IMR-90 (cell line): ENCODE measurements at places on chromosomes 1 and 21.

DNA sequence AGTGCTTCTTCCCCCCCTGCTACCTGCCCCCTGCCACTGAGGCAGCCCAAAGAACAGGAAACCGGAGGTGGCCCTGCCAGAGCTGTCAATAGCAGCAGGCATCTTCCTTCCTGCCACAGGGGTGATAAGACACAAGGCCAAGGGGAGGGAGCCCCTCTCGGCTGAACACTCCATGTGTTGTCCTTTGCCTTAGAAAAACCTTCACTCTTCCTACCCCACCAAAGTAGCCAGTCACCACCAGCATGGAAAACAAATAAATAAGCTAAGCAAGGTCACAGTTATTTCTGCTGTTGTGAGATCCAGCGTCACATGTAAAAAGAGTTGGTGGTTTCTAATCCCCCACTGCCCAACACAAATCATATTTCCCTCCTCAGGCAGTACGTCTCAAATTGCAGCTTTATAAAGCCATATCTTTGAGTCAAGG, 104.8 kb upstream of the DPT start:
- no peak for DNase-seq

GRCh38 chr1:95716097-95716496, 482.1 kb downstream of the RWDD3 start:
- no peak for DNase-seq

DNA sequence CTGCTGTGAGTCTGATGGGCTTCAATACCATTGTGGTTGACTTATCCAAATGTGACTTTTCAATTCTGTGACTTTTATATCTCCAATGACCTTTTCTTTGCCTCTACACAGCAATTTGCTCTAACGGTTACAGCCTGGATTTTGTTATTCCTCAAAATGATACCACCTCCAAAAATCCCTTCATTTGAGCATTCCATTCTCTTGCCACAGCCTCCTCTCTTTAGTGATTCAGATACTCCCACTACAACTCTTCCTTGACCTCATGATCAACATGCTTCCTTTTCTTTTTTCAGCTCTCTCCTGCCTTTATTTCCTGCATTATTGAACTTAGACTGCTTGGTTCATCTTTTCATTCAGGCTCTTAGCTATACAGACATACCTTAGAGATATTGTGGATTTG, 16.6 kb upstream of the IL19 start:
- DNase-seq, result peak; percentile 69

- DNase-seq, result no peak
Measured at GRCh38 chr21:36255663-36256062, 64.3 kb upstream of the MORC3 start.

GRCh38 chr1:171486048-171486519, 754 bp downstream of the PRRC2C start:
- DNase-seq, result peak; percentile 81

- DNase-seq, result no peak
Measured at GRCh38 chr1:59125676-59126320, 171.1 kb upstream of the FGGY start.

DNA sequence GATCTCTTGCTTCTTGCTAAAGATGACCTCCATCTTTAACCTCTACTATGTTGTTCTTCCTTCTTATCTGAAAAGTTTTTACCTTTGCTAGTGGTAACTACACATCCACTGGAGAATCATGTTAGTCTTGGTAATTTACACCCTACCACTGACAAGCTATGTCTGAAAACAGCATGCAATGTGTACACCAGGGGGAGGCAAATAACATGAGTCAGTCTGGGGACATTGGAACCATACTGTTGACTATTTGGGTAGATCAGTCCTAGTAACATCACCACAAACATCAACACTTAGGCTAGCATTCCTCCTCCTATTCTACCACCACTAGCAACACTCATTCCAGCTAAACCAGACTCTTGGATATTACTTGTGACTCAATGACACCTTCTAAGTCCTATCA, 549.0 kb downstream of the KCNT2 start:
- DNase-seq, result no peak

DNA sequence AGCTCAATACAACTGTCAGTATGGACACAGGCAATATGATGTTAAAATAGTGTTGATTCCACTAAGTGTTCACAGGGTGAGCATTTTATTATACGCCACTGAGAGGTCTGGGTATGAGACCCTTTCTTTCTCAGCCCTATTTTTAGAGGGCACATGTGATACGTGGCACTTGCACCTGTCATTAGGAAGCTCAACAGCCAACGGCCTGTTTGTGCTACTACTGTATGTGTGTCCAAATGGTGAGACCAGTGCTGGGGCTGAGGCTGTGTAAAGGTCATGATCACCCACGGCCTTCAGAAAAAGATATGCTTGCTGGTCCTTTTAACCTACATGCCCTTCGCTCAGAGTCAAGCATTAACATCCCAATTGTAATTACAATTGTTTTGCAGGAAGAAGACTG, 176.2 kb downstream of the DUSP10 start:
- DNase-seq, result no peak

- DNase-seq, result peak; percentile 76
Measured at GRCh38 chr1:118158924-118159323, 26.1 kb downstream of the SPAG17 start.

DNA sequence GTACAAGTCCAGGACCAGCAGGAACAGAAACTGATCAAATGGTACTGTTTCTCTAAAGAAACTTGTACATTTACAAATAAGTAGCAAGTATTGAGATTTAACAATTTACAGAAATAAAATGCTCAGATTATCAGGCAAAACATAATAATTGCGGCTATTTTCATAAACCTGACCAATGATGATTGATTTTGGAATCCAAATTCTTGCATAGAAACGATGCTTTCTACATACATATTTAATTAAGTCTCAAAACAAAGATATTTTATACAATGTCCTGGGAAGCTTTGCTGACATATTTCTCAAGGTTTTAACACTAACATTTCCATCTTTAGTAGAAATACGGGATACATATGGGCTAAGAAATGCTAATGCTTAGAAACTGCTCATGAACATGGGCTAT, 157.1 kb downstream of the VAV3 start:
- DNase-seq, result no peak

DNA sequence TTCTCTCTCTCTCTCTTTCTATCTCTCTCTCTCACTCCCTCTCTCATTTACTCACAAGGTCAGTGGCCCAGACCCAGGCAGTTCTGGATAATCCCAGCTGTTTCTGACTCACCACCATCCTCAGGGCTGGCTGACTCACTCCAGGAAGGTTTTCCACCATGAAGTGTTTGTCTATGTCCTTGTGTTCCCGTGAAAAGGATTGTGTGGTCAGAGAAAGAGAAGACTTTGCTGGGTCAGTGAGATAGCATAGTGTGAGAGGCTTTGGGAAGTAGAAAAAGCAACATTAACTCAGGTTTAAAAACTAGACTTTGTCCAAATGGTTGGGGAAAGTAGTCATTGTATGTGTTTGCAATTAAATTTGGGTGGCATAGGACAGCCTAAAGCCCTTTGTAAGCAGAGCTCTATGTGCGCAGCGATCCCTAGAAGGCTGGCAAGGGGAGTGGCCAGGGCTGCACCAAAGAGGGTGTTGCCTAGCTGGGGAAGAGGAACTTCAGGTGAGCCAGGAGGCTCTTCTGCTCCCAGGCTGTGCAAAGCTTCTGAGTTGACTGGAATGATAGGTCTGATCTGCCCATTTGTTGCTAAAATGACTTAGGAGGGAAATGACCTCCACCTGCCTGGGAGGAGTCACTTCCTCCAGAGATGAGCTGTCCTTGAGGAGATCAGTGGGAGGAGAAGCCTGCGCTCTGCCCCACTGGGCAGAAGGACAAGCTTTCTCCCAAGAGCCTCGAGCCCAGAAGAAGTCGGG, 4.9 kb upstream of the CAPN2 start:
- peak; percentile 100 for DNase-seq

DNA sequence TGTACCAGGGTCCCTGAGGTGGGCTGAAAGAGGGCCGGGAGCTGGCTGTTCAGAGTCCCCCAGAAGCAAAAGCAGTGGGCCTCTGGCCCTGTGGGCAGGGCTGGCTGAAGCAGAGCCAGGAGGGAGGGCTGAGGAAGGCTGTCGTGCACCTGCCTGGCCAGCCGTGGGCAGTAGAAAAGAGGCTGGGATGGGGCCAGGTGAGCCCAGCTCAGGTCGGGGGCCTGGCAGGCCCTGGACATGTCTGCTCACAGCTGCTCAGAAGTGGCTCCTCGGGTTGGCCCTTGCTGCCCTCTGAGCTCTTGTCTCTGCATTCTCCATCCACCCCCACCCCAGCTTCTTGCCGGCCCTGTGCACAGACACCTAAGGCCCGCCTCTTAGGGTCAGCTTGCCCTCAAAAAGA, 60.0 kb downstream of the TCP10L start:
- no peak for DNase-seq

DNA sequence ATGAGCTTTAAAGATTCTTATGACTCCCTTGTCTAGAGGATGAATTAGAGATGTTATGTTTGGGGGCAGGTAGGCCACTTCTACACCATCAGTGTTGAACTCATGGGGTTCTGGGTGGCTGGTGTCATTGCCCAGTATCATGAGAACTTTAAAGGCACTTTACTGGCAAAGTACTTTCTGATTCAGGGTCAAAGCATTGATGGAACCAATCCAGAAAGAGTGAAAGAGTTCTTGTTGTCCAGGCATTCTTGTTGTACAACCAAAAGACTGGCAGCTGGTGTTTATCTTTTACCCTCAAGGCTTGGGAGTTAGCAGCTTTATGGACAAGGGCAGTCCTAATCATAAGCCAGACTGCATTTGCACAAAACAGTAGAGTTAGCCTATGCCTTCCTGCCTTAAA, 673.0 kb downstream of the USP25 start:
- DNase-seq, result no peak

GRCh38 chr1:13832536-13832935, 132.5 kb downstream of the PRDM2 start:
- no peak for DNase-seq

DNA sequence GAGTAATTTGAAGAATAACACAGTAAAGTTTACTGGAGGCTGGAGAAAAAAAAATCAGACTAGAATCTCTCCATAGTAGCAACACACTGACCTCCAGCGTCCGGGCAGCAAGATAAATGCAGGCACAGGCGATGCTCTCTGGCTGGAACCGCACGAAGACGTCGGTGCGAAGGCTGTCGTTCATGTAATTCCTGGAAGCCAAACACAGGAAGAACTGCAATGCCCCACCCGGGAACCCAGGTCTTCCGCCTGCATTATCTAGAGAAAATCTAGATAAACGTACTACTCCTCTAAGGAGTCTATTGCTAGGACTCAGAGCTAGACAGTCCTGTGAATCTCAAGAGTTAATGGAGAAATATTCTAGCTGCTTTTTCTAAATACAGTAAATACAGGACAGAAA, 8.5 kb downstream of the CCNL2 start:
- DNase-seq, result no peak

- DNase-seq, result no peak
Measured at GRCh38 chr1:119774746-119775490, 6.2 kb upstream of the HMGCS2 start.

DNA sequence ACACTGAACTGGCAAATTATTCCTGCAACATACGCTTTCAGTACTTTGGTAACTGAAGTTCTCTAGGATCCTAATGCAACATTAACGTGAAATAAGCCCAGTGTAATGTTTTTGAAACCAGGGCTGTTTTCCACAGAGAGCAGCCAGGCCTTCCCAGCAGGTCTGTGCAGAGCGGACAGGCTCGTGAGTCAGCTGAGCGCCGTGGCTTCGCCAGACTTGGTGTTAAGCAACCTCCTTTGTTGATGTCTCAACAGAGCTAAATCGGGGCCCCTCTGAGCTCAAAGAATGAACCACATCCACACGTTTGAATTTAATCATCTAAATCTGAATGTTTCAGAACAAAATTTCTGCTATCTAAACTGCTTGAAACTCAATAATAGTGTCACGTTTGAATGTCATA, 181.8 kb upstream of the FMN2 start:
- peak; percentile 75 for DNase-seq

DNA sequence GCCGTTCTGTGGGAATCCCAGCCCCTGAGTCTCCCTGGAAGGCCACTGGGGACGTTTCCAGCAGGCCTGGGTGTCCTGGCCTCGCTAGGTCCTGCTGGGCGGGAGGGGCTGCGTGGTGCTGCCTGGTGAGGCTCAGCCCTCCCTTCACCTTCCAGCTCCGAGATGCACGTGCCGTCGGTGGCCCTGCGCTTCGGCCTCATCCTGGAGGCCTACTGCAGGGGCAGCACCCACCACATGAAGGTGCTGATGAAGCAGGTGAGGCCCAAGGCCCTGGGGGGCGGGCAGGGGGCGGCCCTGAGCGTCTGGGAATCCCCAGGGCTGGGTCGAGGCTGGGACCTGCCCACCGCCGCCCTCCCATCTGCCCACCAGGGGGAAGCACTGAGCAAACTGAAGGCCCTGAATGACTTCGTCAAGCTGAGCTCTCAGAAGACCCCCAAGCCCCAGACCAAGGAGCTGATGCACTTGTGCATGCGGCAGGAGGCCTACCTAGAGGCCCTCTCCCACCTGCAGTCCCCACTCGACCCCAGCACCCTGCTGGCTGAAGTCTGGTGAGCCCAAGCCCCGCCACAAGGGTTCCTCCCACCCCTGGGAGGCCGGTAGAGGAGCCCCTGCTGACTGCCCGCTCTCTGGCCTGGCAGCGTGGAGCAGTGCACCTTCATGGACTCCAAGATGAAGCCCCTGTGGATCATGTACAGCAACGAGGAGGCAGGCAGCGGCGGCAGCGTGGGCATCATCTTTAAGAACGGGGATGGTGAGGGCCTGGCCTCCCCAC, 70.3 kb downstream of the PIK3CD start:
- no peak for DNase-seq

GRCh38 chr1:43005460-43006361, 47.0 kb upstream of the SLC2A1 start:
- no peak for DNase-seq

DNA sequence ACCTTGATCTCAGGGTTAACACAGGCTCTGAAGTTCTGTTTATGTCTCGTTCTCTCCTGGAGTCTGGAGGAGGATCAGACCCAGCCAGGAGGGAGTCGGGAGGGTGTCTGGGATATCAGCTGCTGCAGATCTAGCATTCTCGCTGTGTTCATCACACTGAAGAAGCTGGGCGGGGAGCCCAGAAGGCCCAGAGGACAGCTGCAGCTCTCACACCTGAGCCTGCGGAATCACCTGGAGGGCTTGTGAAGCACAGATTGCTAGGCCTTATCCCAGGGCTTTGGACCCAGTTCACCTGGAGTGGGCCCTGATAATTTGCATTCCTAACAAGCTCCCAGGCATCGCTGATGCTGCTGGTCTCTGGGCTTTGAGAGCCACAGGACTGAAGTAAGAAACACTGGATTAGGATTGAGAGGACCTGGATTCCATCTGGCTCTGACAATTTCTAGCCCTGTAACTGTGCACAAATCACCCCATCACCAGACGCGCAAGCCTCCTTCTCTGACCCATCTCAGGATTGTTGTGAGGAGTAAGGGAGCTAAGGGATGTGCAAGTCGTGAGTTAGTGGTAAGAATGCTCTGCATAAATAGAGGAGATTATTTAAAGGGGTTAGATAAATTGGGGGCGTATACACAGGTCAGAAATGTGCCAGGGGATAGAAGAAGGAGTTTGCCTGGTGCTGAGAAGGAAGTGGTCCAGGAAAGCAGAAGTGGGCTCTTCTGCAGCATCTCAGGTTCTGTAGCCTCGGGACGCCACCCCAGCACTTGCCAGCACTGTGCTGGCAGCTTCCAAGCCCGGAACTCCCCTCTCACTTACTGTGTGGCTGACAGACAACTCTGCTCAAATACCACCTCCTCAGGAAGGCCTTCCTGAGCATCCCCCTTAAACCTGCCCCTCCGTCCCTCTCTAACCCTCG, 19.1 kb downstream of the ABCA4 start:
- peak; percentile 11 for DNase-seq
